ENCODE measurements at places on chromosomes 1 and 21.

GRCh38 chr1:24566236-24566867 is 10.5 kb downstream of the NCMAP start:
- DNase-seq = no peak

DNA sequence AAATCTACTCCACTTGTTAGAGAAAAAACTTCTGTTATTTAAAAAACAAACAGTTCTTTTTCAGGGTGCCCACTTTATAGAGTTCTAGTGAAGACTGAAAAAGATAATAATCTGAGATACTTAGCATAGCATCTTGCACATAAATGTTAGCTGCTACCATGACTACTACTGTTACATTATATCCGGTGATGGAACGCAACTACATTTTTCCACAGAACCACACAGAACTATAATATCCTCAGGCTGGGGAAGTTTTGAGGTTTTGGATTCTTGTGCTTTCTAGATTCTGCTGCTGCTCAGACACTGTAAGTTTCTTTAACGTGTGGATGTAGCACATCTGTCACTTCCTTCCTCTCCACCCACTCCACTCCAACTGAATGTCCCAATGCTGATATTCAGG is 110.3 kb downstream of the PTPN14 start:
- DNase-seq = no peak

GRCh38 chr1:201662646-201663045 is 123.7 kb downstream of the NAV1 start:
- DNase-seq = no peak

DNA sequence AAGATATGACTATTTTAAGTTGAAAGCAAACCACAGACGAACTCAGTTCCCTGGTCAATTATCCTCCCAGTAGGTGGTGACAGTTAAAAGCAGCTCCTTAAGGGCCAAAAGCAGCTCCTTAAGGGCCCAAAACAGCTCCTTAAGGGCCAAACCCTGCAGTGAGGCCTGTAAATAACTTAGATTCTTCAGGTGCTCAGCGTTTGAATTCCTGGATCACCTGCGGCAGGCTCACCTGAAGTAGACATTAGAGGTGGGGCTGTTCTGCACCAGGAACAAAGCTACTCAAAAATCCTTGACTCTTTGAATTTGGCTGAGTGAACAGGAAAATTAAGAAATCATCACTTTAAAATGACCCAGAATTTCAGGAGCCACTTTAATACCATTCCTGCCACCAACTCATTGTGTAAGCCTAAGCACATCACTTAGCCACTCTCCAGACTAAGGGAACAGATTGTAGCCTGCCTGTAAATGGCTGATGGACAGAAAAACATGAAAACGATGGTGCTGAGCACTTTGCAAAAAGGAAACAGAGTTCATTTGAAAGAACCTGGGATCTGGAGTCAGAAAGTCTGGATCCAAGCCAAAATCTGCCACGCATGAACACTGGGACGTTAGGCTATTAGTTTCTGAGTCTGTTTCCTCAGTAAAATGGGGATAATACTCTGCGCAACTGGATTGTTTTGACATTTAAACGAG is 126.9 kb downstream of the LRIG2 start:
- no peak for DNase-seq

GRCh38 chr1:154767315-154768240 is 102.5 kb downstream of the KCNN3 start:
- no peak for DNase-seq

GRCh38 chr1:243247901-243248300 is 7.2 kb downstream of the CEP170 start:
- no peak for DNase-seq

GRCh38 chr1:156086256-156086662 is 4.0 kb upstream of the MEX3A start:
- no peak for DNase-seq

DNA sequence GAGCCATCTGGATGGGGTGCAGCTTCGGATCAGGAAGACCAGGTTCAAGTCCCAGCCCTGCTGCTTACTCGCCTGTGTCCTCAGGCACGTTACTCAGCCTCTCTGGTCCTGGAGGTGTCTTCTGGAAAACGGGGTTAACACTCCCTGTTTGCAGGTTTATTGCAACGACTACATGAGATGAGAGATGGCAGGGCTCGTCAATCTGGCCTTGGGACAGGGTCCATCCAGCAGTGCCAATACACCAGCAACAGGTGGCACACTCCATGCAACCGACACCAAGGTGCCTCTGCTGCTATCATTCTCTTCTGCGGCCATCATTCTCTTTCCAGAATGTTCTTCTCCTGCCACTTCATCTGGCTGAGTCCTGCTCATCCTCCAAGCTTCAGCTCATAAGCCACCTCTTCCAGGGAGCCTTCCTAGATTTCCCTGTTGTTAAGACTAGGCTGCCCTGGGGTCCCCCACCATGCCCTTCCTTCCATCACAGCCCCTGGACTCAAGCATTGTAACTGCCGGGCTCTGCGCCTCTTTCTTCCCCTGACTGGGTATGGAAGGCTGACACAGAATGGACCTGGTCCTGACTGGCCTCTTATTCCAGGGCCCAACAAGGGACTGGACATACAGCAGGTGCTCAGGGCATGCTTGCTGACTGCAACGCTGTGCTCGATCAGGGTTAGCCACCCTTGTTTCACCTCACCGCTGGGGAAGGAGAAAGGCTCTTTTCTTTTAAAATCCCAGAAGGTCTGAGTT is 87.4 kb downstream of the DMRTB1 start:
- peak; percentile 1 for DNase-seq

- no peak for DNase-seq
These were observed 9.4 kb downstream of the USP16 start for GRCh38 chr21:29033871-29034270.

DNA sequence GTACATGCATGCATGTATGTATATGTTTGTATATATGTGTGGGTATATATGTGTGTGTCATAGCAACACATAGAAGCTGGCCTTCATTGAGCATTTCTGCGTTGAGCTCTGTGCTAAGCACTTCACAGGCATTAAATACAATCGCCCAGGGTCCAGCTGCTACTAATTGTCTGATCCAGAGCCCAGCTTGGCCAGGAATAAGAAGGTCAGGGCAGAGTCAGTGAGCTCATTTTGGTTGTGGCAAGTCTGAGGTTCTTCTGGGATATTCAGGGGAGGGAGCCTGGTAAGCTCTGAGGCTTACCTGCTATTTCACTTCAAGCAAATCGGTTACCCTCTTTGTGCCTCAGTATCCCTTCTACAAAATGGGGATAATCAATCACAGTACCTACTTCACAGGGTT is 59.6 kb downstream of the FOXO6 start:
- no peak for DNase-seq

DNA sequence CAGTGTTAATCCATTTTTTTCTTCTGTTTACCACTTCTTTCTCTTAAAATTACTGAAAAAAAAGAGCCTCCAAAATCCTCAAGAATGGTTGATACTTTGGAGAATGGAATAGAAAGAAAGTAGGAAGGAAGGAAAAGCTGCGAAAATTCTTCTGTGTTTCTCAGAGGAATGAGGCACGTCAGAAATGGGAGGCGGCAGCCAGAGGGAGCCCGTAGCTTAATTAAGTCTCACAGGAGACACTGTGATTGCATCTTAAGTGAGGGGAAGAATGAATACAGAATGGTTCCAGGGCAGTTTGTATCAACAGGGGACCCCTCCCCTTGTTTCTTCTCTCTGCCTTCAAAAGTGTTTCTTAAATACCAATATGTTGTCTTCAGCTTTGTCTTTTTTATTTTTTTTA is 1099.5 kb downstream of the PLA2G4A start:
- no peak for DNase-seq

DNA sequence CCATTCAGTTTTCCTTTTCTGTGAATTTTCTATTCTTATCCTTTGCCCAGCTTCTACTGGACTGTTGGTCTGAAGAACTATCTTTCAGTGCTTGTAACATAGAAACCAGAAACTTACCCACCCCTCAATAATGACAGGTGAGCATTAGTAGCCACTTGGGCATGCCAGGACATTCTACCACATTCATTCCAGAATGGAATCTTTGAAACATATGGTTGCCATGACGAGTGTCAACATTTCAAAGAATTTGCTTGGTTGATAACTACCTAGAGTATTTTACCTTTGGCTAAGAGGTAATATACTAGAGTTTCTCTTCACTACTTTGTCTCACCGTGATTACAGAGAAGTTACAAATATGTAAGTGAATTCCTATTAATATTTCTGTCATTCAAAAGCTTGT is at the start of gene MROH9:
TSS of gene MROH9 (plus strand) at position 304 of the 400 bp plus-strand sequence. CDS start 10,023 bp downstream, outside the sequence.
- DNase-seq = no peak

- DNase-seq = no peak
These were observed 144.3 kb downstream of the DNM3 start for GRCh38 chr1:171985639-171986038.

- DNase-seq = peak; percentile 21
These were observed at the start of gene ARTN for GRCh38 chr1:43933386-43934100. Gene ARTN (plus strand): TSS chr1:43933801. CDS start chr1:43935657, 1,856 bp downstream.

- peak; percentile 47 for DNase-seq
These were observed 898 bp downstream of the MFSD2A start for GRCh38 chr1:39955547-39956539.

DNA sequence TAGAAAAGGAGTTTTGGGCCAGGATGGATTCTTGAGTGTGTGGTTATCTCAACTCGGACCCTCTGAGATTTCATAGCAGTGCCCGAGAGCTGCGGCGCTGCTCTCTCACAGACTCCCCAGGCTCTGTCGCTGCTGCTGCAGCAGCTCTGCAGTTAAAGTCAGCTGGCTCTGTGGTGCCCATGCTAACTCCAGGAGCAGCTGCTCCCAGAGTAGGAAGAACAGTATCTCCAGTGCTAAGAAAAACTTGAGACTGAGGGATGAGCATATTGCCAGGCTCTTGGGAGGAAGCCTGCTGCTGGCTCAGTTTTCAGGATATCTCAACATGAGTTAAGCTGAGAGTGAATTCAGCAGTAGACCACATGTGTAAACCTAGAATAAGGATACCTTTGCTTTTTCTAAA is 4.5 kb downstream of the LCE2D start:
- no peak for DNase-seq

DNA sequence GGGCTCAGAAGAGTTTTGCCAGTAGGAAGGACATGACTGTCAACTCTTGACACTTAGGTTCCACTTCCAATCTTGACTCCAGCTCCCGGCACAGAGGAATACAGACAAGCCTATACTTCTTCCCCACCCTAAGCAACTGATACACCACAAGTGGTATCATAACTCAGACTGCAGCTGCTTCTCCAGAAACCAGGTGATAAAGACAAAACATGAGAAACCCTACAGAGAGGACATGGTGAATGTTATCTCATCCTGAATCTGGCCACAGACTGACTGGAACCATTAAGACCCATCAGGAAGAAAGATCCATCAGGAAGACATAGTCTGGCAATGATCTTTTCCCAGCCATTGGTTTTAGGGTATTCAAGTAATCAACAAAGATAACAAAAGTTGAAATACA is 13.8 kb downstream of the PAXBP1 start:
- no peak for DNase-seq

GRCh38 chr1:117967477-117967876 is 37.9 kb downstream of the WDR3 start:
- DNase-seq = no peak

DNA sequence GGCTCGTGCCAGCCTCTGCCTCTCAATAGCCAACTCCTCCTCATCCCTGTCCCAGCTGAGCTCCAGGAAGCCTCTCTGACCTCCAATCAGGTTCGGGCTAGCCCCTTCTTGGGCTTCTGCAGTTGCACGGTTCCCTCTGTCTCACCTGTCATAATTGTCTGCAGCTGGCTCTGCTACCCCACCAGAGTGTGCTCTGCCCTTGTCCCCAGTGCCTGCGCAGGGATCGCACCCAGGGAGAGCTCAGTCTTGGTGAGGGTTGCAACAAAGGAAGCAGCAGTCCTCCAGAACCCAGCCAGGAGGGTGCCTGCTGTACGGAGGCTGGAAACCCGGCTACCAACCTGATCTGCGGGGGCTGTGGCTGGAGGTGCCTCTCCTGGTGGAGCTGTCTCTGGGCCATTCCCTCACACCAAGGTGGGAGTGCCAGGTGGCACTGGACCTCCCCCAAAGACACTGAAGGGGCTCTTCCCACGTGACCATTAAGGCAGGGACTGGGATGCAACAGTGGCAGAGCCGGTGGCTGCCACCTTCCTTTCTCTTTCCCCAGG is 63.5 kb upstream of the DMRTB1 start:
- no peak for DNase-seq

- DNase-seq = no peak
These were observed 8.7 kb downstream of the CAPZB start for GRCh38 chr1:19476450-19477190.
